ENCODE measurements at places on chromosomes 3 and 15.

DNA sequence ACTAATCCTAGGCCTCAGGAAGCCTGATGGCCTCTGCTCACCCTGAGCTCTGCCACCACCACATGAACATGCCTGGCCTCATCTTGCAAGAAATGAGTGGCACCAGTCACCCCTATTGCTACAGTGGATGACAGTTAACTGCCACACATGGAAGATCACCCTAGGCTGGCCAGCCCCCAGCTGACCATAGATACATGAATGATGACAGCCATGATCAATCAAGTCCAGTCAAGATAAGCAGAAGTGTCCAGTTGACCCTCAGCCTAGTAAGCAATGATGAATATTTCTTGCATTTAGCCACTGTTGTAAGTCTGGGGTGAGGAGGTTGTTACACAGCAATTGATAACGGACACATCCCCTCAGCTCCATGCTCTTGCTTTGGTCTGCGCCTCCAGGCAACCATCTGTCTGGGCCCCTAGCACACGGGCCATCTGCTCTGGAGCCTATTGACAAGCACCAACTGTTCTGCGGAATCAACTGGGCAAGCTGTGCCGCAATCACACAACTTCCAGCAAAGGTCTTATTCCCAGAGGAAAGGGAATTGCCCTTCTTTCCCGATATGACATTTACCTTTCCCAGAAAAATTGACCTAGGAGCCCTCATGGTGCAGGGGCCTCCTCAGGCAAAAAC is 2.2 kb upstream of the LYZL4 start:
- no peak for DNase-seq

DNA sequence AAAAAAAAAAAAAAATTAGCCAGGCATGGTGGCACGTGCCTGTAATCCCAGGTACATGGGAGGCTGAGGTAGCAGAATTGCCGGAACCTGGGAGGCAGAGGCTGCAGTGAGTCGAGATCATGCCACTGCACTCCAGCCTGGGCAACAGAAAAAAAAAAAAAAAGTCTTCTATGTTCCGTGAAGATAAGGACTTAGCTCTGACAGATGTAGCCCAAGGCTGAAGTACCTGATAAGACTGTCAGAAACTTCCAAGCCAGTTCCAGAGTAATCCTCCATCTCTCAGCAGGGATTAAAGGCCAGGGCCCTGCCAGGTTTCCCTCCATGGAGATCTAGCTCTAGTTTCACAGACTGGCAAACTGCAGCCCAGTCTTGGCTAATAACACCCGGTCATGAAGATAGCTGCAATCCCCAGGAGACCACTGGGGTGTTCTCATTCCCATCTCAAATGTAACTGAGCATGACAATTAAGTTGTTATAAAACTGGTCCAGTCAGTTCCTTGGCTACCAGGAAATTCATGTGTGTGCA is 8.5 kb downstream of the CDCP1 start:
- no peak for DNase-seq

- DNase-seq = no peak
These were observed 760.4 kb downstream of the ZPLD1 start for GRCh38 chr3:103195216-103195615.

DNA sequence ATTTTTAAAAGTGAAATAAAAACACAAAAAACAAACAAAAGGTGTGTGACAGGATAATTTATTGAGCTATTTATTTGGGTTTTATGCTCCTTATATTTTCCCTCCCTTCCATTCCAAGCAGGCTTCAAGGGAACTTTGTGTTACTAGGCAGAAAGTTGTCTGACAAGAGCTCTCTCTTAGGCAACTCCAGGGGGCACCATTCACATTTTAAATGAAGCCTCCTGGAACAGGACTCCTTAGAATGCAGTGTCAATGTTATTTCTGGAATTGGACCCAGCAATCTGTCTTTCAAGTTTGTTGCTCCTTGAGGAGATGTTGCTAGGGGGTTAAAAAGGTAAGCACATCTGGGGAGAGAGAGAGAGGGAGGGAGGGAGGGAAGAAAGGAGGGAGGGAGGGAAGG is 5.4 kb upstream of the RFX7 start:
- DNase-seq = peak; percentile 8

GRCh38 chr3:49681543-49681942 is 7.4 kb downstream of the APEH start:
- DNase-seq = no peak

DNA sequence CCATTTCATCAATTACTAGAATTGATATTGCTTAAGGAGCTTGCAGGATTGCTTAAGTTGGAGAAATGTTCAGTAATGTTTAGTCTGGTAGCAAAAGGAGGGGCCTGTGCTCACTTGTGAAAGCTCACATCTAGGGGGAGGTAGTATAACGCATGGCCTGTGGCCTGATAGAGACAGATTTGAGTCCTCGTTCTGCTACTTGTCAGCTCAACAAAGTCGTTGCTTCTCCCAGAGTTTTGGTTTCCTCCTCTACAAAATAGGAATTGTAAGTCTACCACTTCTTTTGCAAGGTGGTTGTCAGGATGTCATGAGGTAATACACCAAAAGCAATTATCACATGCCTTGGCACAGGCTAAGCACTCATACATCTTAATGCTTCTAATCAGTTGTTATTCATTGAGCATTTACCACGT is 1.3 kb downstream of the ST3GAL6 start:
- no peak for DNase-seq

GRCh38 chr15:27182561-27183110 is 211.7 kb downstream of the GABRG3 start:
- DNase-seq = no peak

DNA sequence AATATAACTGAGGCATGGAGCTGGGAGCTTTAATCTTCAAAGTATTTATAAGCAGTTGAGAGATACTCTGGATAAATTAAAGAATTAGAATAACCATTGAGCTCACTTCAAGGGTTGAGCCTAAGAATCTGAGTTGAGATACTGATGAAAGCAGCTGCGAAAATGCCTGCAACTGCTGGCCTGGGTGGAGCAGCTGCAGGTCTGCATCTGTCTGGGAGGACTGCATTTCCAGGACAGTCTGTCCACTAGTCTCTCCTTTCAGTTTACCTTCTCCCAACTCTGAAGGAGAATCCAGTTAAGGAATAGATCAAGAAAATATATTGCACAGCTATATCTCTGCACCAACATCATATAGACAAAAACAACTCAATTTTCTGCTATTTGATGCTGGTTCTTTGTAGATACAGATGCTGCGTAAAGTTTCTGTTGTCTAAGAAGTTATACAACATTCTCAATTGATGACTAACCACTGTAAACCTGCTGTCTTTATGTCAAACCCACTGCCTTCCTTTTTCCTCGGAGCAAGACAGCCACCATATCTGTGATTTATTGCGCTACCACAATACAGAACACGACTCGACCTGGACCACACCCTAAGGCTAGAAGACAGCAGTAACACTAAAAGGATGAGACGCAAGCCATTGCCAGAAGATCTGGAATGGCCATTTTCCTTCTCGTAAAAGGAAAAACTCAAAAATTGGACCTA is 245.1 kb downstream of the MAGI1 start:
- DNase-seq = no peak

- DNase-seq = no peak
These were observed 5.8 kb upstream of the PLD1 start for GRCh38 chr3:171815973-171816595.

DNA sequence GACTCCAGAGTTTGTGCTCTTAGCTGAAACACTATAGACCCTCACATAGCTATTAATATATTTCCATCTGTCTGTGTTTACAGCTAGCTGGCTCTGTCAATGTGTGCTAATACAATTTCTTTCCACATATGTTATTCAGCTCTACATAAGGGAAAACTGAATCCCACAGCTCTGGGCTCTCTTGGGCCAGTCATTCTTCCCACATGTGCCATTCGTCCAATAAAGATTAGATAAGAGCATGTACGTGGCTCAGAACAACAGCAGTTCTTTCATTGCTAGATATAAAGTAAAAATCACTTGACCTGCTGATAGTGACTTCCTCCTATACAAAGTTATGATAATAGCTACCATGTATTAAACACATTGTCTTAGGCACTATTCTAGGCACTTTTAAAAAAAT is 2.8 kb upstream of the ILDR1 start:
- DNase-seq = no peak

GRCh38 chr15:39587731-39588530 is 7.1 kb downstream of the THBS1 start:
- DNase-seq = no peak

- no peak for DNase-seq
These were observed 54.1 kb downstream of the GUCA1C start for GRCh38 chr3:108899530-108899929.

DNA sequence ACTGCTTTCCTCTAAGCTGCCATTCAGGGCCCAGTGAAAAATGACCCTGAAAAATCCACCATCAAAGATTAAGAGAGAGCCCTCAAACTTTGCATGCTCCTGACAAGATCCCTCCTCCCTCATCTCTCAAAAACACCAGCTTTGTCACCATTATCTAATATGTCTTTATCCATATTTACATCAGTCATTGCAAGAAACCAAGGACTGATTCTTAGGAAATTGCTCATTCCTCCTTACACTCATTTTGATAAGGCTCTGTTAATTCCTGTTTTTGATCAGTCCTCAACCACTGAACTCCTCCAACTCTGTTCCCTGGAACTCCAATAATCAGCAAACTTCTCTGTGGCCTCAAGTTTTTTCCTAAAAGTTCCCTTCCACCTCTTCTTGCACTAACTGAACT is 51.8 kb downstream of the CD200 start:
- no peak for DNase-seq

GRCh38 chr3:9669720-9670432 is 20.6 kb downstream of the MTMR14 start:
- DNase-seq = no peak

DNA sequence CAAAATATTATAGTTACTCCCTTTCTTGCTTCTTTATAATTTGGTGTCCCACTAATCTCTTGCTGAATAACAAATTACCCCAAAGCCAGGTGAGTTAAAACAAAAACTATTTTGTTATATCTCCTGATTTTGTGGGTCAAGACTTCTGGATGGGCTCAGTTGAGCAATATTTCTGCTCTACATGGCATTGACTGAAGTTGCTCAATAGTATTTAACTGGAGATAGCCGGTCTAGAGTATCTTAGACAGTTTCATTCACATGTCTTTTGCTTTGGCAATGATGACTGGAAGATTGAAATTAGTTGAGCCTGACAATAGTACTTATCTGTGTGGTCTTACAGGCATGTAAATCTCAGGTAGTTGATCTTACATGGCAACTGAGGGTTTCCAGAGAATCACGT is 51.0 kb upstream of the TP63 start:
- DNase-seq = no peak

DNA sequence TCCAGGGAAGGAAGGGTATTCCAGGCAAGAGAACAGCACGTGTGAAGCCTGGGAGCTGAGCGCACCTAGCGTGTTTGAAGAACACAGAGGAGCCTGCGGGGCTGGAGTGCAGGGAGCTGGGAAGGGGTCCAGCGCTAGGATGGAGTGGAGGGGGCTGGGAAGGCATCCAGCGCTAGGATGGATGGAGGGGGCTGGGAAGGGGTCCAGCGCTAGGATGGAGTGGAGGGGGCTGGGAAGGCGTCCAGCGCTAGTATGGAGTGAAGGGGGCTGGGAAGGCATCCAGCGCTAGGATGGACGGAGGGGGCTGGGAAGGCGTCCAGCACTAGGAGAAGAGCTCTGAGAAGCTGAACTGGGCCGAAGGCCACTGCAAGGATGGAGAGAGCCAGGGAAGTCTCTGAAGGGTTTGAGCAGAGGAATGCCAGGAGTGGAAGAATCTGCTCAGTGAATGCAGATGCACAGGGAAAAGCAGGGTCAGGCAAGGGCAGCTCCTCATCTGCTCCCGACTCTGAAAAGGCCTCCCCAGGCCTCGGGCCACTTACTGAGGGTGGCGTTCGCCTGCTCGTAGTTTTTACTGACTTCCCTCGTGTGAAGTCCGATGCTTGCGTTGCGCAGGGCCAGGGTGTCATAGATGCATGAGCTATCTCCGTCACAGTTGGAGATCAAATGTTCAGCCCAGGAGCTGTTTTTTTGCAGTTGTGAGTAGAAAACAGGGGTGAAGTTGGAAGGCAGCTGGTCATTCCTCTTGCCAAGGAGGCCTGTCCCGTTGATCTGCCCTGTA is 39.8 kb downstream of the MUC20 start:
- no peak for DNase-seq

- DNase-seq = no peak
These were observed 15.0 kb downstream of the SPSB4 start for GRCh38 chr3:141065841-141066805.

GRCh38 chr3:120468635-120469295 is 18.0 kb upstream of the FSTL1 start:
- no peak for DNase-seq

DNA sequence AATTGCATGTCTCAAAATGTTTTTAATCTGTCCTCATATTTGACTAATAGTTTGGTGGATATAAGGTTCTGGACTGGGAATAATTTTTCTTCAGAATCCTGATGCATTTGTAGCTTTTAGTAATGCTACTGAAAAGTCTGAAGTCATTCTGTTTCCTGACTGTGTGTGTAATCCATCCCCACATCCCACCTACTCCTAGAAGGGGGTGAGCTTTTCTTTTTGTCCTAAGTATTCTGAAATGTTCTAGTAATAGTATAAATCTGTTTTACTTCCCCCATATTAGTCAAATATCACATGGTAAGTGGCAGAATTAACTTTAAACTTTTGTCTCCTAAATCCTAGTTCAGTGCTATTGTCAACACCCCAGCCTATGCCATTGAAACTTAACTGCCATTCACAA is 162.8 kb downstream of the GREM1 start:
- DNase-seq = no peak

DNA sequence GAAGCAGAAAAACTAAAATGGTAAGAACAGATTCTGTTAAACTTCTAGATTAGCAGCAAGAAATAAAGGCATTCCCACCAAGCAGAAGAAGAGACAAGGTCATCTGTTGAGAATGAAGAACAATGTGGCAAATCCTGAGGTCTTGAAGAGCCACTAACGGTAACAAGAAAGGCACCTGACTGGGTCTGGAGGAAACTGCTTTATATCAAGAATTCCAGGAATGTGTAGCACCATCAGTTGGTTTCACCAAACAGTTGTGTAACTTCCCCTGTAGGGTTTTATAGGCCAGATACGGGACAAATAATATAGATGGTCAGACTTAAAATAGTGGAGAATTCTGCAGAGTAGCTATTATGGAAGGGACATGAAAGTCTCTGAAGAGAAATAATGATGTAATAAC is 57.3 kb downstream of the ACAP2 start:
- no peak for DNase-seq

DNA sequence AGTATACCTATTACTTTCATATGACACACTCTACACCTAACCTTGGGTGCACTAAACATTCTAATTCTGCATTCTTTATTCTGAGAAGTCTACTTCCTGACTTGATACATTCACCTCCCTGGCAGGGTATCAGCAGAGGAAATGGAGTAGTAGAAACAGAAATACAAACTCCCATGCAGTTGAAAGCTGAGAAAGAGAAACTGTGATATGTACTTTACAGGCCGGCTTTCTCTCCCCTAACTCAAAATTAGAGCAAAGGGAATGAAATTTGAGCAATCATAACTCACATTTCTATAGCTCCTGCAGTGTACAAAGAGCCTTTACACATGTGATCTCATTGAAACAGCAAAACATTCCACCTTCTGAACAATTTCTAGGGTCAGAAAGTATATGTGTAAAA is 135.5 kb upstream of the COL8A1 start:
- DNase-seq = no peak

Measured in endothelial cell (in vitro differentiated cells).